ENCODE measurements at places on chromosomes 4 and X.

DNA sequence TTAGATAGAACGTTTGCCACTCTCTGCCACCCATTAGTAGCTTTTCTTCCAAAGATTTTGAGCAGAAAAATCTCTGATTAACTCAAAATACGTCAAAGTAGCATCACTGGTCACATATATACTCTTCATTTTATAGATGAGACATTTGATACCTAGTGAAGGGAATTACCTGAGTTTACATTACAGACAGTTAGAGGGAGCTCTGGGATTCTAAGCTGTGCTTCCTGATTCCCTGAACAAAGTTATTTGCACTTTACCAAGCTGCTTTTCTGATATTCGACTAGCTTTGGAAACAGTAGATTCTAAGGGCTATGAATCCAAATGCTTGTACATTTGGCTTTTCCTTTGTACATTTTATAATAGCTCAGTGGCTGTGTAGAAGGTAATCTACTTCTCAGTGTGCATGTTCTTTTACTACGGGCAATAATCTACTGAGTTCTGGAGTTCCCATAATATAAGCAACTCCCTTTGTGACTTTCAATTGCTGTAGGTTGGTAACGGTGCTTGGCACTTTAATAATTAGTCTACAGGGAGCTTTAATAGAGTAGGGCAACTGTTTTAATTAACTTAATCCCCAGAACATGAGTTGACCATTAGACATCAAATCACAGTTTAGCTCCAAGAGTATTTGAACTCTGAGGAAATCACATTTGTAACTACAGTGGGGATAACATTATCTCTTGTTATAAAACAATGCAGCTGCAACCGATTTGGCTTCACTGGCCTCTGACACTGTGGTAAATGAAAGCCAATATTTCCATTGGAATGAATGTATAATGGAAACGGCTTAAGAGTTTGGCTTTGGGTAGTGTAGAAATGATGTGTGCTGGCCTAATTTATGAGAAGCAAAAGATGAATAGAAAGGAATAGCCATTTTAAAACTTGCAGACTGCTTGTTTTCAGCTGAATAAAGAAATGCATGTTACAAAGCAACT lies 1602.4 kb downstream of the STIM2 start:
- peak; percentile 35 for DNase-seq

- DNase-seq, result no peak
Measured at GRCh38 chr4:4849106-4849505, 10.4 kb upstream of the MSX1 start.

DNA sequence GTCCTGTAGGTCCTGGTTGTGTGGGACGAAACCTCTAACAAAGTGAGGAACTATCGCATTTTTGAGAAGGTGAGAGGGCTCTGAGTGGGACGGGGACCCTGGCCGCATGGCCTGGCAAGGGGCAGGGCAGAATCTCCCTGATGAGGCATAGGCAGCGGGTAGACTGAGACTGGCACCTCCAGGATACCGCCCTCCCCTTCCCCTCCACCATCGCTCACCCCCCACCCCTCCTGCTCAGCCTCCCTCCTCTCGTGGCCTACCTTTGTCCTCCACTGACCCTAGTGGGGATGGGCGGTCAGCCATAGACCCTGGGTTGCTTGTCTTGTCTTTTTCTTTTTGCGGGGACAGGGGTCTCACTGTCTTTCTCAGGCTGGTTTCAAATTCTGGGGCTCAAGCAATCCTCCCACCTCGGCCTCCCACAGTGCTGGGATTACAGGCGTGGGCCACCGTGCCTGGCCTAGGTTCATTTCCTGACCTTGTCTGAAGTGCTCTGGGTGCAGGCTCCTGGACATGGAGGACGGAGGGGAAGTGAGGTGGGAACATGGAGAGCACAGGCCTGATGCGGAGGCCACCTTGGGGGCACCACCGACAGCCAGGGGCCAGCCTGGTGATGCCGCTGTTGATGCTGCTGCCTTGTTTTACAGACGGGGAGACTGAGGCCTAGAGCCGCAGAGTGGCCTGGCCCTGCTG lies 10.5 kb upstream of the ADD1 start:
- DNase-seq, result no peak

DNA sequence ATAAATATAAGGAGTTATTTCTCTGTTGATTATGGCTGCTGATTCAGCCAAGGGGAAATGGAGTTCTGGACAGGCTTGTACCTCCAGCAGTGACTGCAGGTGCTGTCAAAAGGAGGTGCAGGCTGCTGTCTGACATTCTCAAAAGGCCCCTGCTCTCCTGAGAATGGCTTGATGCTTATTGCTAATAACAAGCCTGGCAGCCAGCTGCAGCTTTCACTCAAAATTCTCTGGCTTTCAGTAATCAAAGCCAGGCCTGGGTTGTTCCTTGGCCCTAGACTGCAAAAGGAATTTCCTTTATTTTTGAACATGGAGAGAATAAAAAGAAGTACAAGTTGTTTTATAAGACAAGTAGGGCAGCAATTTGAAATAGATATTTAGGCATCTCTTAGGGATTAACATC lies 575.9 kb downstream of the MID1IP1 start:
- DNase-seq, result peak; percentile 8

DNA sequence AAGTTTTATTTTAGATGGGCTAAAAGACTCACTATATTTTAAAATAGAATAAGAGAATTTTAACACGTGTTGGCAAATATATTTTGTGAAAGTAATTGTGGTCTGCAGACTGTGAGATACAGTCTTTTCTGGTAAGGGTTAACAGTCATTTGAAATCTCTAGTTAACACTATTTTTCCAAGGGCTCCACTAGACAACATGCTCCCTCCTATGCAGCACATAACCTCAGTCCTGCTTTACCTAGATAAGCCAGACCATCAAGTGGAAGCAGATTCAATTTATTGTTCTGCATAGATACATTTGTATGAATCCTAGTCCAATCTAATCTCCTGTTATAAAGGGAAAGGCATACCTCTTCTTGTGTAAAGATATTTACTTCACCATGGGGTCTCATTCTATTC lies 133.2 kb upstream of the CT83 start:
- no peak for DNase-seq

DNA sequence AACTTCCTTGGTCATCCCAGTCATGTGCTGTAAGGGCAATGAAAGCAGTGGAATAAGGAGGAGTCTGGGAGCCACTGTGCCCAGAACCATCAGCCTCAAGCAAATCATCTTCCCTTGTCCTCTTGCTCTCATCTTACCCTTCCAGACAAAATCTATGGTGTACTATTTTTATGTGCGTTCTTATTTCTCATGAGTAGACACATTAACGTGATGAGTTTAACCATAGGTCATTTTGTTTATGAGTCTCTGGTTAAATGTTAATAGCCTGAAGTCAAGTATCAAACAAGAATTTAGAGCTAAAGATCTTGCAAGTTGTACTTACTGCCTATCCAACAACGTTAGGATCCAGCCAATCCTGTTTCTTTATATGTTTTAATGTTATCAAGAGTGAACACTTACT lies 495.3 kb downstream of the SPRY1 start:
- no peak for DNase-seq

GRCh38 chr4:70183168-70183939 lies 12.2 kb upstream of the ODAM start:
- peak; percentile 50 for DNase-seq

DNA sequence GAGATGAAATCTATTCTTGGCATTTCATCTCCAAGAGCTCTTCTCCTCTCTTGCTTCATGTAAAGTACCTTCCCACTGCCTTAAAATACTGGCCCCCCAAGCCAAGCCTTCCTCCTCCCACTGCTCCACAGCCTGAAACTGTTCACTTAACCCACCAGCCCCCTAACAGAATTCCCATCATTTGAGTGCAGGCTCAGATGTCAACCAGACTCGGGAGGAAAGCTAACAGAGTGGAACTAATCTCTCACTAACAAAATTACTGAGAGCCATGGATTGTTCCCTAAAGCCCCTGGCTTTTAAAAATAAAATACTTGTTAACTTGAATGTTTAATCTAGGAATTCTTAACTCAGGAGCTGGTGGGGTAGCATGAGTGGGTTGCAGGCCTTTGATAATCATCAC lies 7.1 kb upstream of the DCUN1D4 start:
- DNase-seq, result peak; percentile 61

- DNase-seq, result no peak
Measured at GRCh38 chr4:149164282-149164681, 651.4 kb downstream of the IQCM start.

DNA sequence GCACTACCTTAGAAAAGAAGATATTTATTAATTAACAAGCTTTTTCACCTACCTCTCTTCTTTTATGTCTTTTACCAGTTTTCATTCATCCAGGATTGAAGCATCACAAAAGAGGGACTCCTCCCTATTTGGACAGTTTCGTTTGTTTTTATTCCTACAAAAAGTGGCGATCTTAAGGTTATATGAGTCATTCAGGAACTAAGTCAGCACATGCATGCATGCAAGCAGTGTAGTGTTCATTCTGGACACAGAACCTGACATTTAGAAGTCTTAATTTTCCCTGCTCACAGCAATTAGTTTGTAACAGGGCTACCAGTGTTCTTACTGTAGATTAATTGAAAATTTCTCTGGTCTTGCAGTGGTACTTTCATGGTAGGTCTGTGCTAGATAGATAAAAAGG lies 47.9 kb upstream of the QRFPR start:
- no peak for DNase-seq

DNA sequence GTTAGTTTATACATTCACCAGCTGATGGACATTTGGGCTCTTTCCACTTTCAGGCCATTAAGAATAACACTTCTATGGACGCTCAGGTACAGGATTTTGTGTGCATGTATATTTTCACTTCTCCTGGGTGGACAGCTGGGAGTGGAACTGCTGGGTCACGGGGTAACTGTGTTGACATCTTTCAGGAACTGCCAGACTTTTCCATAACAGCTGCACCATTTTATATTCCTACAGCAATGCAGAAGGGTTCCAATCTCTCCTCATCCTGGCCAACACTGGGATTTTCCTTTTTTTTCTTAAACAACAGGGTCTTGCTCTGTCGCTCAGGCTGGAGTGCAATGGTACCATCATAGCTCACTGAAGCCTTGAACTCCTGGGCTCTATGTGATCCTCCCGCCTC lies 11.9 kb downstream of the HAUS7 start:
- no peak for DNase-seq

DNA sequence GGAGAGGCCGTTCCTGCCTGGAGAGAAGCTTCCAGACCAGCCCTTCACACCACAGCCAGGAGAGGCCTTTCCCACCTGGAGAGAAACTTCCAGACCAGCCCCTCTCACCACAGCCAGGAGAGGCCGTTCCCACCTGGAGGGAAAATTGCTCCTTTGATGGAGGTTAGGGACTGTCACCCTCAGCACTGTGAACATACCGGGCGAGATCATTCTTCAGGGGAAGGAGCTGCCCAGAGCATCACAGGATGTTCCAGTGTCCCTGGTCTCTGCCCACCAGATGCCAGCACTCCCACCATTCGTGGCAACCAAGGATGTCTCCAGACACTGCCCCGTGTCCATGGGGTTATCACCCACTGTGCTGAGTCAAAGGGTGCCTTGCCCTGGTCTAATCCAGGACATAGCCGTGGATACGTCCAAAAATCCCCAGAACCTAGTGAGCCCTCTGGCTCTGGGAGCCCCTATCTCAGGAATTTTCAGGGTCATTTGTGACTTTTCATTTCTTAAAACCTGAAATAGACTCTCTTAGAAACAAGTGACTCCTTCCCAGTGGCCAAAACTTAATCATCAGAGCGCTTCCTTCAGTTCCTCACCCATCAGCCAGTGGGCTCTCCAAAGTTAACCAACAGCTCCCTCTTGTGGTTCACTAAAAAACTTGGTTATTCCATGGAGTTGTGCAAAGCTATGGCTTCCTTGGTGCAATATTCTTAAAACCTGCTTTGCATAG lies 80.2 kb downstream of the CRMP1 start:
- DNase-seq, result peak; percentile 78

DNA sequence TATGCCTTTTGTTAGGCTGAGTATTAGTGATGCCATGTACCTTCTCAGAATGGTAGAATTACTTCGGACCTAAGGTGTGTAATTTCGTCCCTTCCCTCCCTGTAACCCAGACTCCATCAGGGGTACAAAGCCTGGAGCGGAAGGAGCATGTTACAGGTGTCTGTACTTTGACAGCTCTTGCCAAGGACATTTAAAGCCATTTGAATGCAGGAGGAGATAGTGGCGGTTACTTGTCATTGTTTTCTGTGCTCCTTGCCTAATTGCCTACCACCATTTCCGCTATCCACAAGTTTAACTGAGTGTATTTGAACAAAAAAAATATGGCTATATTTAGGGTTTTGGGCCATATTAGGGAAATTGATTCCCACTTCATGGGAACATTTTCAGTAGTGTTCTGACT lies 1.8 kb downstream of the FNIP2 start:
- no peak for DNase-seq

- no peak for DNase-seq
Measured at GRCh38 chrX:101956556-101956955, 24.7 kb upstream of the ZMAT1 start.

GRCh38 chr4:791252-791897 lies 34.6 kb downstream of the CPLX1 start:
- no peak for DNase-seq

- DNase-seq, result no peak
Measured at GRCh38 chr4:152308951-152309350, 226.9 kb downstream of the FBXW7 start.

DNA sequence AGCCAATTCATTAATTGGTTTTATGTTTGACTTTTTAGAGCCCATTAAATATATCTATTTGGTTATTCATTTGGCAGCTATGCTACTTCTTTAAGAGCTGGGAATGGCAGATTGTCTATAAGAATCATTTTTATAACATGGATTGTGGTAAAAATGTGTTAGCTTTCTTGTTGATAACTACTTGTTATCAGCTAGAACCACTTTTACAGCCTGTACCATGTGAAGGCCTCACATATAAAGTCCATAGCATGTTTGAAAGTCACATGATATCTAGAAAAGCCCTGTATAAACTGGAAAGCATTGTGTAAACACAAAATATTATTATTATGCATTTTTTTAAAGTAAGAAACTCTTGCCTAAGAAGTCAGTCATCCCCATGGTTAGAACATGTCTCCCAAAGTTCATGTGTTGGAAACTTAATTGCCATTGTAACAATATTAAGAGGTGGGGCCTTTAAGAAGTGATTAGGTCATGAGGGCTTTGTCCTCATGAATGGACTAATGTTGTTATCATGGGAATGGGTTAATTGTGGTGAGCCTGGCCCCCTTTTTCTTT lies 110.9 kb upstream of the BMP2K start:
- DNase-seq, result no peak

DNA sequence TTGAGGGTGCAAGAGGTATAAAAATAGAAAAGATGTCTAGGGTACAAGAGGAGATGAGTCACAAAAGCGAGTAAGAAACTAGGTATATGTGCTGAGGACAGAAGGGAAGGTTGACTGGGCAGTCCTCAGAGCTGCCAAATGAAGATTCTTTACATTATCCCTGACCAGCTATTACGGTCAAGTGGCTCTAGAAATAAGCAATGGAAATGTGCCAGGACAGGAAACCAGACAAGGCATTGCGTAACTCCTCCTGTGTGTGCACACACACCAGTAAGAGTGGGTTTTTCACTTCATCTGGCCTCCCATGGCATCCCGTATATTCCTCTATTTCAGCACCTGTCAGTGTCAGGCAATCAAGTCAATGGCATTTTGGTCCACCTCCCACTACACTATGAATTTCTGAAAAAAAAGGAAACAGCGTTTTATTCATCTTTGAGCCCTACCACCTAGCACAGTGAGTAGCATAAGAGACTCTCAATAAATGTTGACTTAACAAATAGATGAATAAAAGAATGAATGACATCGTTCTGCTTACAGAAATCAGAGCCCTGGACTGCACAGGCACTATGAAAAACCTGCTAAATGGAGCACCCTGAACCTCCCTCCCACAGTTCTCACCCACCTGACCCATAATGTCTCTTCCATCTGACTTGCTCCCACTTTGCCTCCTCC lies 62.6 kb upstream of the KLF3 start:
- DNase-seq, result no peak

GRCh38 chr4:143383005-143383574 lies 46.4 kb downstream of the GAB1 start:
- no peak for DNase-seq

GRCh38 chr4:149344436-149344835 lies 471.2 kb downstream of the IQCM start:
- DNase-seq, result no peak
